NCI-H1930 (cell line): ENCODE measurements at places on chromosomes 16 and 17.

GRCh38 chr16:69924777-69925191, 26.4 kb upstream of the CLEC18A start:
- DNase-seq: no peak

DNA sequence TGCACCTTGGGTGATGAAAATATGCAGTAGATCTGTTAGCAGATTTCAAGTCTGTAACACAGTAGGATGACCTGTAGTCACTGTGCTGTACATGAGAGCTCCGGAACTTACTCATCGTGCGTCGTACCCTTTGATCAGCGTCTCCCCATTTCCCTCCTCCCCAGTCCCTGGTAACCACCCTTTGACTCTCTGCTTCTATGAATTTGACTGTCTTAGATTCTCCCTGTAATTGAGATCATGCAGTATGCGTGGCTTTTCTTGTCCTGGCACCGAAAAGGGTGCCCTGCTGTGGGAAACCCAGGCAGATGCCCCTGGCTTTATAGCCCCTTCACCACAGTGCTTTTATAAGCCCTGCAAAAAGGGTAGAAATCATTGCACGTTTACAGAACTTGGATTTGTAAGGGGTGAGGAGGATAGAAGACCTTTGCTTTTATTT, 20.5 kb downstream of the CLEC16A start:
- DNase-seq: no peak

GRCh38 chr16:49399594-49400364, 26.2 kb downstream of the C16orf78 start:
- no peak for DNase-seq

GRCh38 chr16:68902969-68903345, 59.6 kb downstream of the TANGO6 start:
- DNase-seq: no peak

GRCh38 chr17:72560303-72561247, 439.8 kb downstream of the SOX9 start:
- peak; percentile 42 for DNase-seq

GRCh38 chr17:17684906-17685774, 3.9 kb downstream of the RAI1 start:
- DNase-seq: no peak

DNA sequence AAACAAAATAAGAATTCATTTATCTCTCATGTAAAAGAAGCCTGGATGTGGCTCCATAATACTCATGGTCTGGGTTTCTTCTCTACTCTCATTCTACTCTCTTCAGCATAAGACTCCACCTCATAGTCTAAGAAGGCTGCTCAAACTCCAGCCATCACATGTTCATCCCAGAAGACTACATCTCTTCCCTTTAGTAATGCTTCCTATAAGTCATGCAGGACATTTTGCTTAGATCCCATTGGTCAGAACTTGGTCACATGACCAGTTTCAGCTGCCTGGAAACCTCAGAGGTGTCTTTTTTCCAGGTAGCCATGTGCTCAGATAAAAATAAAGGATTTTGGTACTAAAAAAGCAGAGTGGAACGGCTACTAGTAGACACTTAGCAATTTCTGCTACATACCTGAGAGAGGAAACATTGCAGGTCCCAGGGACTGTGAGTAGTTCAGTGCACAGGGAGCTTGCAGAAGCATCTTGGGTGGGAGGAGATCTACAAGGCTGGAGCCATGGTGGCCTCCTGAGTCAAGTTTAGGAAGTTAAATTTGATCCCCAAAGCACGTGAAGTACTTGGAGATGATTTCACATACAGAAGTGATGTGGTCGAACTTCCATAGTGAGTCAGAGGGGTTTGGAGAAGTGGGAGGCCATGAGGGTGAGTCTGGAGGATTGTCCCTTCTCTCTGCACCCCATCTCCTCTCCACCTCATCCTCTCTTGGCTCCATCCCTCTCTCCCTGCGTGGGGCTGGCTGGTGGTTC, 110.2 kb downstream of the CCDC182 start:
- DNase-seq: no peak

DNA sequence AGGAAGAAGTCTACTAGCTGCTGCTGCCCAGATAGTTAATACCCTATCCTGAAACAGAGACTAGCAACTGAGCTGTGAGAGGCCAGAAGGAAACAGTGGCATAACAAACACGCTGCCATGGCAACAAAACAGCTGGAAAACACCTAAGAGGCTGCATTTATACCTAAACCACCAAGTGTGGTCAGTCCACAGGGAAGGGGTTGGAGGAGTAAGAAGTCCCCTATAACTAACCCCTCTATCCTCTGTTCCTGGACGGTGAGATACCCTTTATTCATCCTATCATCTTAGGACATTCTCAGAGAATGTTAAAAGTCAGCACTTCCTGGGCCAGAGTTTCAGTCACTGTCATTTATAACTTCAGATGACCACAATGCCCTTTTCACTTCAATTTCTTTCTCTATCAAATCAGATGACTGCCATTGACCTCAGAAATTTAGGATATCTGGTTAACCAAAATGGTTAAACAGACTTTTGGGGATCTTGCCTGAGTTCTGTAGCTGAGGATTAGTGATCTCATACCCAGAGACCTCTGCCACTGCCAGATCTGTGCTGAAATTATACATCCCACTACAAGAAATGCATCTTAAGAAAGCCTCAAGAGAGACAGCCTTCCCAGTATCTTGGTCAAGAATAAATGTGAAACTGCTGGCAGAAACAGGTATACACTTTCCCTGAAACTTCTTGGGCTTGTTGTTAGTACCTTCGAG, 36.2 kb downstream of the STH start:
- no peak for DNase-seq

- no peak for DNase-seq
Observed at GRCh38 chr17:33116021-33116551, 124.4 kb downstream of the SPACA3 start.

DNA sequence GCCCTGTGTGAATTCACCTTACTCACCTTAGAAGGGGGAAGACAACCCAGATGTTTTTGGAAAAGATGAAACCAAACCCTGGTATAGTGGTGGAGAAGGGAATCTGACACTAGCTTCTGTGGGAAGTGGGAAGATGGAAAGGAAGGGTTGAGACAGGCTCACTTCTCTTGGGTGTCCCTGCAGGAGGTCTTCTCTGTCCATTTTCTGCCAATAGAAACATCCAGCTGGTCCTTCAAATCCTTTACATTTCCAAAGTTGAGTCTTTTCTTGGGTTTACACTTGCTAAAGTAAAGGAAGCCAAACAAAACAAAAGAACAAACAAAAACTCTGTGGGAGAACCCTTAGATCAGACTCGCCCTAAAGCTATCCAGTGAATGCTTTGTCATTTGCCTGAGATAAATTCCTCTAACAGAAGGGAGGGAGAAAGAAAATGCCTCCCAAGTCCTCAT, 10.2 kb downstream of the HOXB1 start:
- DNase-seq: no peak

DNA sequence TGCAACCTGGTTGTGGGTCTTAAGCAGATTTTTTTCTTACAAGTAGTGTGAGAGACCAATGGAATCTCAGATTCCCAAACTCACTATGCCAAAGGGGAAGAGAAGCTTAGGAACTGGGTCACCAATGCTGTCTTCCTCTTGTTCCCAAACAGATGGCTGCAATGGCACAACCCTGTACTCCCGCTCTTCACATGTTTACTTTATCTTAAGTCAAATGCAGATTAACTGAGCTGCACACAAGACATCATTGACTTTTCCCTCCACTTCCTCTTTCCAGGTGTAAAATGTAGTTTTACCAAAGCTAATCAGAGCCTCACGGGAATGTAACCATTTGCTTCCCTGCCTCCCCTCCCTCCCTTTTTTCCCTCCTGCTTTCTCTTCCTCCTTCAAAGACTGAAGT, 14.4 kb upstream of the CD300E start:
- DNase-seq: no peak

- DNase-seq: peak; percentile 69
Observed at GRCh38 chr17:38598536-38598935, 7.2 kb downstream of the SRCIN1 start.

GRCh38 chr17:1478418-1478817, 14.1 kb downstream of the MYO1C start:
- DNase-seq: no peak

DNA sequence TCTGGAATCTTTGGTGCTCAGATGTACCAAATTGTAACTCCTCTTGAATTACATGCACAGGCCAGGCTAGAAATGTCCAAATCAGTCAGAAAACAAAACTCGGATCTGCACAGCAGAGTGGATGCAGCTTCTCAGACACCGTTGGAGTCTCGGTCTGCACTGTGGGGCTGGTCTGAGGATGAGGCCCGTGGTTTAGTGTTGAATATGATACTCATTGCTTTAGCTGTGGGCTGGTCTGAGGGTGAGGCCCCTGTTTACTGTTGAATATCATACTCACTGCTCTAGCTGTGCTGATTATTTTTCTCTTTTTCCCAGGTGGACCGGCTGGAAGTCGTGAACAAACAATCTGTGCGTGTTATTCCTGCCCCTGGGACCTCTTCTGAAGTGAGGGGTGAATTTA, 35.0 kb downstream of the DBNDD1 start:
- no peak for DNase-seq

DNA sequence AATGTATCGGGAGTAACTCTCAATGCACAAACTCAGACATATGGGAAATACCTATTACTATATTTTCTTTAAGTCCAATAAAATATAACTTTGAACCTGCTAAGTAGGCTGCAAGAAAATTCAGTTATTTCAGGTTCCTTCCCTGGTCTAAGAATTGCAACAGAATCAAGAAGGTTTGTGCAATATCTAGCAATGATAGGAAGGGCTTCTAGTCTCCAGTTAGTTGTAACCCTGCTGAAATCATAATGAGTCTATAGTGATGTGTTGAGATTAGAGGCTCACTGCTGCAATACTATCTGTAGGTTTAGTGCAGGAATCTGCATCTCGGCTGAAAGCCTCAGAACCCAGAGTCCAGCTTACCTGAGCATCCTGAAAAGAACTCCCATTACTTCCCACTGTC, 110.5 kb downstream of the PMP22 start:
- DNase-seq: no peak

DNA sequence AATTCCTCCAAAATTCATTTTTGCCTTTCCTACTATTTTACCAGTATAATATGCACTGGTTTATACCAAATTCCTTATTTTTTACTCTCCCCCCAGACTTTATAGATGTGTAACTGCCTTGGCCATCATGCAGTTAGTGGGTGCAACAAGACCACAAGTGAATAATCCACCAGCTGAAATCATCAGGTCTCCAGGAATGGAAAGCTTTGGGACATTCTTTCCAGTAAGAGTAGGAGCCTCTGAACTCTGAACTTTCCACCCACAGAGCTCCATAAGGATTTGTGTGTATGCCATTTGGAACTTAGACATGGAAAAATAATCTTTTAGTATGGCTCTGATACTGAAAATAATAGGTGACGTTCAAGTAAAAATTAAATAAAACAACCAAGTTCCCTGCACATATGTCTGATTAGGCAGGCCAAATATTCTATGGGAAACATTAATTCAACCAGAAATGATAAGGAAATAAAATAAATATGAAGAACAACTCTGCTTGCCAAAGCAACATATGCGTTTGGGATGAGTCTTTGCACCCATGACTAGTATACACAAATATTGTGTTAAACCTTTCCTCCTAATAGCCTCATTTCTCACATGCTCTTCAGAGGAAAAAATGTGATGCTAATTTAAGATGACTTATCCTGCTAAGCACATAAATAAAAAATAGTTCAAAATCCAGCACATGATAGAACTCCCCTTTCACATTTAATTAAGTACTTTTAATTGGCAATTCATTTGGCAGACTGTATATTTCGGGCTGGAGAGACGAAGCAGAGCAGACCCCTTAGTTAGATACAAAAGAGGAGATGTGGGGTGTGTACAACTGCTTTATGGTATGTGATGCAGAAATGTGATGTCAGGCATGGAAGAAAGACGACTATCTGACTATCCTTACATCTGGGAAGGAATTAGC, 11.6 kb upstream of the LYRM9 start:
- DNase-seq: no peak

GRCh38 chr17:62725791-62726249, 82.3 kb downstream of the MARCHF10 start:
- no peak for DNase-seq

GRCh38 chr17:1724351-1724868, at the start of gene WDR81:
TSS of gene WDR81 (plus strand) at chr17:1724704. CDS start at chr17:1724960, 256 bp downstream.
- DNase-seq: peak; percentile 66

GRCh38 chr16:12423131-12423530, 380.6 kb downstream of the CPPED1 start:
- no peak for DNase-seq

DNA sequence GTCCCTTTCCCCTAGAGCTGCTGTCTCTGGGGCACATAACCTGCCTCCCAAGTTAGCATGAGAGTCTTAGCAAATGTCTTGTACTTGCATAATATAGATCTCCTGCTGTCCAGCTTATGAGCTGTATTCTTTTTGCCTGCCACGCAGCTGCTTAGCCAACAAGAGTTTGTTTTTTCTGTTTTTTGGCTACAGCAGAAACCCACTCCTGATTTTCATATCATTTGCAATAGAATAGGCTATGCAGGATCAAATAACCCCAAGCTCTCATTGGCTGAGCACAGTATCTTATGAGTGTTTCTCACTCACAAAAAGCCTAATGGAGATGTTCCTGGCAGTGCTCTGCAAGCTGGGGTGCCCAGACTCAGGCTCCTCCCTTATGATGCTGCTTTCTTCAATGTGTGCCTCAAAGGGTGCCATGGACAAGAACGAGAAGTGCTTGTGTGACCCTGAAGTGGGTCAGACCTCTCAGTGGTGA, 23.1 kb downstream of the B9D1 start:
- DNase-seq: no peak

DNA sequence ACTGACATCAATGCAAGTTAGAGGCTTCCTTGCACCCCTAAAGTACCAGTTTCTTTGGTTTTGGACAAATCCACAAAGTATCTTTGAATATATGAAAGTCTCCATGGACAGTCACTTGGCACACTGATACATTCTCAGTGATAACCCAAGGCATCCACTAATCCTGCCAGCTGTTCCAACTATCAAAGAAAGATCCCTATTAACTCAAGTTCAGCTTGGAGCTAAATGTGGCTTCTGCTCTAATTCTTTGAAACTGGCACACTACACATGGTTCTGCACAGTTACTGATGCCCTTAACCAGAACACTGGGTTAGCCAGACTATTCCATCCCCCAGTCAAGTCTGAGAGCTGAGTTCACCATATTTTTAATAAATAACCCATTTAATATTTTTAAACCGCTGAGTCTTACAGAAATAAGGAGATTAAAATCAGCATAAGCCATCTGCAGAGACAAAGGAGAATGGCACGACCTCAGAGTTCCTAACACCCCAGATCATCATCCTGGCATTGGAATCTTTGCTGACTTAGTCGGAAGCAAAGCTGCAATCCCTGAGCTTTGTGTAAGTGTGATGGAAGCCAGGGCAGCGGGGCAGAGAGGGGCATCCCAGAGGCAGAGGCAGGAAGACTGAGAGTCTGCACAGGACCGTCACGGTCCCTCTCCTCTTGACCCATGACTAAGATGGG, 6.3 kb downstream of the CACNG1 start:
- DNase-seq: no peak
